ENCODE measurements at places on chromosomes 2 and 18.

DNA sequence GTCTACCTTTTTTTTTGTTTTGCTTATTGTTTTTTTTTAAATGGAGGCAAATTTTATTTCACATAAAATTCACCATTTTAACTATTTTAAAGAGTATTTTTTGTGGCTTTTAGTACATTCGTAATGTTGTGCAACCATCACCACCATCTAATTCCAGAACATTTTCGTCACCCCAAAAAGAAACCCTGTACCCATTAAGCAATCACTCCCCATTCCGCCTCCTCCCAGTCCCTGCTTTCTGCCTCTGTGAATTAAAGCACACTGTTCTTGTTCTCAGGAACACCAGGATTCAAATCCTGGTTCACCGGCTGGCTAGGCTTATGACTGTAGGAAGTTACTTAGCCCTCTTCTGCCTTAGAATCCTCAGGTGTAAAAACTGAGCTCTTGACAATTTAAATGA lies 36.9 kb upstream of the EPAS1 start:
- DNase-seq: no peak

GRCh38 chr2:230661072-230661957 lies 51.3 kb upstream of the CAB39 start:
- peak; percentile 43 for DNase-seq

DNA sequence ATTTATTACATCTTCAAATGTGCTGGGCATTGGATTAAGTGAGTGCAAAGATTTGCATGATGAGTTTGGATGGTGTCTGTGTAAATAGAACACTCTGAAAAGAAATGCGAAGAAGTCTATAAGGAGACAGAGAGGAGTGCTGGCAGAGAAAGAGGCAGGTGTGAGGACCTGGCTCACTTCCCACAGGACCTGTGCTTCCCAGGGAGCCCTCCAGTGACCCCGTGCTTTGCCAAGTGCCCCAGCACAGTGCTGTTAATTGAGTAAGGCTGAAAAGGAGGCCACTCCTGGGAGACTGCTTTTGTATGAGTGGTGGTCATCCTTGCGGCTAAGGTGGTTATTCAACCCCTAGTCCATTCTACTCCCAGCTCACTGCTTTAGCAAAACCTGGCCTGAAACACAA lies 230.8 kb downstream of the OSR1 start:
- no peak for DNase-seq

- no peak for DNase-seq
These were observed 169.7 kb upstream of the APCDD1 start for GRCh38 chr18:10284540-10285282.

DNA sequence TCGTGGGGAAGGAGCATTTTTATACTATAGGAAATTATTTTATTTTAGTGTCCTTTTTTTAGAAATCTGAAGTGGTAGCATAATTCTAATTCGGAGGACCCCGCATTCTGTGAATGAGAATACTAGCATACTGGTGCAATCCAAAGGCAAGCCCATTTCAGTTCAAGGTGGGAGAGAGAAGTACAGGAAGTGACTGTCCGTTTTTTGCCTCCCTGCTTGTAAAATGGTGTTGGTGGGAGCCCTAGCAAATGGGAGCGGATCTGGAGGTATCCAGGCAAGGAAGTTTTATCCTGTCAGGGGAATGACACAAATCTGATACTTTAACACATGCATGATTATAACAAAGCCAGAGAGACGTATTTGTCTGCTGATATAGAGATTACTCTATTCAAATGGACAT lies 141.7 kb downstream of the ESCO1 start:
- DNase-seq: no peak

GRCh38 chr2:233223059-233223894 lies 28.2 kb upstream of the ATG16L1 start:
- no peak for DNase-seq

GRCh38 chr2:108418416-108418815 lies 30.6 kb upstream of the GCC2 start:
- no peak for DNase-seq

- DNase-seq: no peak
These were observed 810.6 kb upstream of the PIK3C3 start for GRCh38 chr18:41144441-41144840.

- DNase-seq: peak; percentile 95
These were observed at the start of gene SMCHD1 for GRCh38 chr18:2655178-2655953. SMCHD1 (plus strand) TSS chr18:2655726; CDS start chr18:2656076, 350 bp downstream.

DNA sequence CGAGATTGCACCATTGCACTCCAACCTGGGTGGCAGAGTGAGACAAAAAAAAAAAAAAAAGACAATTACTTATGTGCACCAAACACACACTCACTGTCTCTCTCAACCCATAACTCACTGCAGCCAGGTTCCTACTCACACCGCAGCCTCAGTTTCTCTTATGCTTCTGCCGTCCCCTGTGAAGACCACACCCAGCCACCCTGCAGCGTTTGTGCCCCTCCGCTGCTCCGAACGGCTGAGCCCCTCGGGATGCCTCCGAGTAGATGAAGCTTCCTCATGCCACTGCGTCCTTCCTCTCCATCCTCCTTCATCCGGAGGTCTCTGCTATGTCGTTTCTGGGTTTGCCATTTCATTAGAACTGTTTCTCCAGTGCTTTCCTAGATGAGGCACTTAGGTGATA lies 160.1 kb downstream of the TWIST2 start:
- DNase-seq: no peak

DNA sequence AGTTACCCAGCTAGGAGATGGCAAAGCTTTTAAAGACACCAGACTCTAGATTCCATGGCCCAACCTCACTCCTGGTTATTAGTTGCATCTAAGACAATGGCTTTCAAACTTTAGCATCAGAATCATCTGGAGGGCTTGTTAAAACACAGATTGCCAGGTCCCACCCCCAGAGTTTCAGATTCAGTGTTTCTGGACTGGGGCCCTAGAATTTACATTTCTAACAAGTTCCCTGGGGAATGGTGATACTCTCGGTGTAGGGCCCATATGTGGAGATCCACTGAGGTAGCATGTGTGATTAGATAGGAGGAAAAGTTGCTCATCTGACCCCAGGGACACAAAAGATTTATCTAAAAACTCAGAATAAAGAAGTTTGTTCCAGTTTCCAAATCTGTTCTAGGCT lies 14.5 kb upstream of the TTR start:
- DNase-seq: no peak

- DNase-seq: peak; percentile 43
These were observed 1.7 kb upstream of the SMAD7 start for GRCh38 chr18:48952287-48953103.

DNA sequence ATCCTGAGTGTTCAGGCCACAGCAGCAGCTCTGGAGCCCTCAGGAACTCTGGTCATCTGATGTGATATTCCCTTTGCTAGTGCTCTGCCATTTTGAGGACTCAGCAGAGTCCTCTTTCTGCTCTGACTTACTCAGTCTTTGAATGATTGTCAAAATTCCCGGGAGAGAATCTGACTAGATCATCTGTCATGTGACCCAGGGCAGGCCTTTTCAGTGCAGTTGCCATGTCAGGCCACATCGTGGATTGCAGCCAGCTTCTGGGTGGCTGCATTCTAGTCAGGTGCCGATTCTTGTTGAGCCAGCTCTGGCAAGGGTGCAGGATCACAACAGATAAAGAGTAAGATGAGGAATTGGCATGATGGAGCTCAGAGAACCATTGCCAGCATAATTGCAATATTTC lies 795.6 kb downstream of the CPS1 start:
- DNase-seq: no peak

GRCh38 chr2:228447266-228447915 lies 265.9 kb upstream of the SPHKAP start:
- DNase-seq: no peak

GRCh38 chr2:42675815-42676214 lies 88.1 kb downstream of the OXER1 start:
- no peak for DNase-seq

GRCh38 chr2:138610201-138610953 lies 108.8 kb downstream of the SPOPL start:
- no peak for DNase-seq
